ENCODE measurements at places on chromosomes 3 and 15.

DNA sequence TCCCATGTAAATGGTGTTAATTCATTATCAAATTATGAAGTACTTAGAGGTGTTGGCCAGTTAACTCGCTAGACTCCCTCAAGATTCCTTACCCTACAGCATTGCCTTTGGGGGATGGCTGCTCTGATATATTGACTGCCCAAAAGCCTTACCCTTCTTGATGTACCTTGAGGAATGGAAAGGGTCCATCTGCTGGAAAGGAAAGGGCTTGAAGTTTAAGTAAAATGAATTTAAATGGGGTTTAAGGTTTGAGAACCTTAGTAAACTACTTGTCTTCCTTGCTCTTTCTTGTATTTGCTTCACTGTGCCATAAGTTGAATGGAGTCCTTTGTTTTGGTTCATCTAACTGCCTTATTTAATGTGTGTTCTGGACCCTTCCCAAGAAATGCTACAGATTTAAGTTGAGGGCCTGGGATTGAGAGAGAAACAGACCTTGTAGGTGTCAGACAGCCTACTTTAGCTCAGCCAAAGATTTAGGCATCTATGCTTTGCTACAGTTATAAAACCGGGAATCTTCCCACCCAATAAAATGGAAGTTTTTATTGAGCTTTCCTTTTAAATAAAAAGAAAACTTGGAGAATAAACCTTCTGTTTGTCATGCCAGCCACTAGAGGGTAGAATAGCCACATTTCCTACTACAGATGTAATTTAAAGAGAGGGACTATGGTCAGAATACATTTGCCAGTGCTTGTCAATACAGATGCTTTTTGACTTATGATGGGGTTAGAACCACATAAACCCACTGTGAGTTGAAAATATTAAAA is 25.3 kb downstream of the CMSS1 start:
- DNase-seq, result no peak

DNA sequence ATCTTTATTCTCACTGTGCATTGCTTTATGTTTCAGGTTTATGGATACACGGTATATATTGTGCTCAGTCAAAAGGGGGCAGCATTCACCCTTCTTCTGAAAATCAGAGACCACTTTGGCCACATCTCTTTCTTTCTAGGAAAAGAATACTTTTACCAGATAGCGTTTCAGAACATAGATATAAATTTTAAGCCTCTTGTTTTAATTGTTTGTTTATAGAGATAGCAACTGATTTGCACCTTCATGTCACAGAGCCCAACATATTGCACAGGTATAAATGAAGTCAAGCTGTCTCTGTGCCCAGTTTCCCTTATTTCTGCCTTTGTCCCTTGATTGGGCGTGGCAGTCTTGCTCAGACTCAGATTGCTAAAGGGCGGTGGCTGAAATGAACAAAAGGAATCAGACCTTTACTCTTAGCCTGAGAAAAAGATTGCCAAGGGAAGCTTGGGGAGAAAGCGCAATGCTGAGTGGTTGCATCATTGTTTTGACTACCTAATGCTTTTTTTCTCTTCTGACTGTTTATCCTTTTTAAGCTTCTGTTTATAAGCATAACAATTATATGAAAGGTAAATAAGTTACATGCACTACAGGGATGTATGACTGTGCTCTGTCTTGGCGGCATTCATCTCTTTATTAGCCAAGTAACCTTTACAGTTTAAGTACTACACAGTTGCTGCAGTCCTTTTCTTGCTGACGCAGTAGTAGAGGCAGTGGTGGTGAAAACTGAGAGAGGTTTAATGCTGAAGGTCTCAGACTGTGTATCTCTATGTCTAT is 70.8 kb upstream of the ZBTB20 start:
- DNase-seq, result no peak

- DNase-seq, result no peak
Observed at GRCh38 chr3:30141927-30142326, 464.5 kb upstream of the TGFBR2 start.

DNA sequence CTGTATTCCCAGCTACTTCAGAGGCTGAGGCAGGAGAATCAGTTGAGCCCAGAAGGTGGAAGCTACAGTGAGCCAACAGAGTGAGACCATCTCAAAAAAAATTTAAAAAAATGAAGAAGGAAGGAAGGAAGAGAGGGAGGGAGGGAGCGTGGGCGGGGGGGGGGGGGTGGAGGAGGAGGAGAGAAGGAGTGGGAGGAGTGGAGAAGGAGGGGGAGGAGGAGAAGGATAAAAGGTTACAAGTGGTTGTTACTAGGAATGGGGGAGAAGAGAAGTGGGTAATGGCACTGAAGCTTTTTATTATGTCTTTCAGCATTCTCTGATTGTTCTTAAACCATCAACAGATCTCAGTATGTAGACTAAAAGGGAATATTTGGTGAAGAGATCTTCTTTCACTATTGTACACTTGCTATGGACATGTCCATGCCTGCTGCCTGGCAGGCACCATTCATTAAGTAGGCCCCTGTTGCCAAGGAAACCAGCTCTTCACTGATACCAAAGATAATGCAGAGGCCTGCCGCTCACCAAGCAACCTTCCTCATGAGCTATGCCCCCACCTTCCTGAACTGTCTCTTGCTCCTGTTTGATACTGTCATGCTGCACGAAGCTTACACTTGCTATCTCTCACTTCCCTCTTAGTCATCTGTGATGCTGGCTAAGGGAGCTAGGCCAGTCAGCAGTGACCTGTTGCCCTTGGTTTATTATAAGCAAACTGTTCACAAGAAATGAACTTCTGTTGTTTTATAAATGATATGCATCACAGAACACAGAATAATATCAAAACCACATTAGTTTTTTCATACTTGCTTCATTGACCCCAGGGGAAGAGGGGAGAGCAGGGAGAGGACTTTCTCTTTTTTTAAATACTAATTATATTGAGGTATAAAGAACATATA is 23.1 kb downstream of the EPM2AIP1 start:
- no peak for DNase-seq

All from nucleus accumbens (tissue), 56 donors.